ENCODE measurements at places on chromosomes 13 and 19.
A peak's percentile ranks its signal among the peaks of the same experiment; 100 is the strongest.

DNA sequence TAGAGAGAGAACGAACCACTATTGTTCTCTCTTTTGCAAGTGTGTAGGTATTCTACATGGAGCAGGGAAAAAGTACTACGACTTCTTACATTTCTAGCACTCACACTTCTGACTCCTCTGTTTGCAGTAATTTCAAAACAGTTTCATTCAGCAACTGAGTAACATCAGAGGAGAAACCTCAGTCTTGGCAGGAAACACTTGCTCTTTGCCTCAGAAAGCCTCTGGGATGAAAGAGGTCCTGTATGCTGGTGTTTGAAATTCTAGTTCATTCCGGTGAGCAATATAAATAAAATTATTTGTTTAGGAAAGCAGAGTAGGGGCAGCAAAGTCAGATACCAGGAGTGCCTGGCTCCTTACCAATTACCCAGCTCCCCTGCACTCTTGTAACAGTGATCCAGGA is 595.5 kb downstream of the TBC1D4 start:
- no peak for DNase-seq

- DNase-seq = peak; percentile 91
Measured at GRCh38 chr19:45767410-45767880, 1.6 kb downstream of the SIX5 start.

DNA sequence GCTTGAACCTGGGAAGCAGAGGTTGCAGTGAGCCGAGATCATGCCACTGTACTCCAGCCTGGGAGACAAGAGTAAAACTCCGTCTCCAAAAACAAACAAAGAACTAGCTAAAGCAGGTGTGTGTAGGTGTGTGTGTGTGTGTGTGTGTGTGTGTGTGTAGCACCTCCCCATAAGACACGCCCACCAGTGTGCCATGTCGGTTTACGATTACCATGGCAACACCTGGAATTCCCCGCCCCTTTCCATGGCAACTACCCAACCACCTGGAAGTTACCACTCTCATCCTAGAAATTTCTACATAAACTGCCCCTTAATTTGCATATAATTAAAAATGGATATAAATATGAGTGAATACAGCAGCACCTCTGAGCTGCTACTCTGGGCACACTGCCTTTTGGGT is 80.9 kb upstream of the ADGRE5 start:
- DNase-seq = no peak

DNA sequence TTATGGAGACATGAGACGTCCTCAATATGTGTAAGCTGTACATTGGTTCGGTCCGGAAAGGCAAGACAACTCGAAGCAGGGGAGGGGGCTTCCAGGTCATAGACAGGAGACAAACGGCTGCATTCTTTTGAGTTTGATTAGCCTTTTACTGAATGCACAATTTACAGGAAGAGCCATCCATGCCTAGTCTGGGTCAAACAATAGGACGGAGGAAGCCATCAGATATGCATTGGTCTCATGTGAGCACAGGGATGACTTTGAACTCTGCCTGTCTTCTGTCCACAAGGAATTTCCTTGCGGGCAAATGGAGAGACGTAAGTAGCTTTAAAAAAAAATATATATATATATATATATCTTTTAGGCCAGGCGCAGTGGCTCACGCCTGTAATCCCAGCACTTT is 1.9 kb upstream of the CCNP start:
- DNase-seq = no peak

DNA sequence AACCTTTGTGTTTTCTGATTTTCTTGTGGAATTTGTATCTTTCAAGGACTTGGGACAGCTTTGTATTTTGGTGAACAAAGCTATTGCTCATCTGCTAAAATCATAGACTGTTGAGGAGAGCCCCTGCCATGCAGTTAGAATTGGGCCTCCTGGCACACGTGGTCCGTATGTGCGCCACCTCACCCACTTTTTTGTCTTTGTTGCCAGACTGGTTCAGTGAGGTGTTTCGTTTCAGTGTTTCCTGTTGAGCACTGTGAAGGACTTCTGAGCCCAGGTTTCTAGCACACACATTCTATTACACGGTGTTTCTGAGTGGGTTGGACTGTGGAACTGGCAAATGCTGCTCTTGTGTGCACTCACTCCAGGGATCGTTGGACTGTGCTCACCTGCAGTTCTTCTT is 37.6 kb upstream of the RNF113B start:
- DNase-seq = no peak

GRCh38 chr13:97341135-97341534 is 92.8 kb upstream of the RAP2A start:
- no peak for DNase-seq

GRCh38 chr13:113815151-113816058 is 48.5 kb downstream of the GAS6 start:
- DNase-seq = no peak

- DNase-seq = no peak
Measured at GRCh38 chr13:58926858-58927257, 1236.9 kb downstream of the DIAPH3 start.

GRCh38 chr19:51626675-51627074 is 3.5 kb downstream of the SIGLEC5 start:
- DNase-seq = no peak

GRCh38 chr13:35164324-35164932 is 222.4 kb downstream of the NBEA start:
- DNase-seq = no peak

- no peak for DNase-seq
Measured at GRCh38 chr19:49744946-49745381, 18.1 kb downstream of the TSKS start.

DNA sequence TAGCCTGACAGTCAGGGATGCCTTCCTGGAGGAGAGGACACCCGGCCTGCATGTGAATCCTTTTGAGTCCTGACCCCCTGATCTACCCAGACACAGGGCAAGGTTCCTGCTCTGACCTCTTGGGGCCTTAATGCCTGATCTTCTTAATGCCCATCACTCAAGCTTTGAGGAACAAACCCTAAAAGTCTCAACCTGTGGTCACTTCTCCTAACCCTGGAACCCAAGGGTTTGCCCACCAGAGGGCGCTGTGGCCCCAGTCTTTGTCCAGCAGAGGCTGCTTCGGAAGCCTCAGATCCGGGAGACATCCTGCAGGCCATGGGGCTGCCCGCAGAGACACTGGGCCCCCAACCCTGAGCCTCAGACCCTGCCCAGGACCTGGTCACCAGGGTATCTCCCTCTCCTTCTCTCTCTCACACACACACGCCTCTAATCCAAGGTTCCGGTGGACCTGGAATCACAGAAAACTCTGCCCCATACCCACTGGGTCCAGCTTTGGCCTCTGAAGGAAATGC is 9.8 kb upstream of the DPF1 start:
- DNase-seq = peak; percentile 87

GRCh38 chr19:39525205-39525604 is 7.4 kb downstream of the EID2B start:
- DNase-seq = no peak

- DNase-seq = no peak
Measured at GRCh38 chr19:4985551-4985991, 16.7 kb downstream of the KDM4B start.

DNA sequence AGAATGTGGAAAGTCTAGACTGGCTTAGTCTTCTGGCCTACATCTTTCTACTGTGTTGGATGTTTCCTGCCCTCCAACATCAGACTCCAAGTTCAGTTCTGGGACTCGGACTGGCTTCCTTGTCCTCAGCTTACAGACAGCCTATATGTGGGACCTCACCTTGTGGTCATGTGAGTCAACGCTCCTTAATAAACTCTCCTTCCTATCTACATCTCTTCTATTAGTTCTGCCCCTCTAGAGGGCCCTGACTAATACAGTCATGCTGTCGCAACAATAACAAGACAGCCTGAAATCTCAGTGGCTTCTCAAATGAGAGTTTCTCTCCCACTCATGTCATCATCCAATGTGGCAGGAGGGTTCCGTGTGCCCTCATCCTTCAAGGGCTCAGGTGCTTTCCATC is 347.8 kb downstream of the MZT1 start:
- DNase-seq = no peak

- peak; percentile 94 for DNase-seq
Measured at GRCh38 chr19:41409288-41409687, 11.7 kb downstream of the BCKDHA start.

DNA sequence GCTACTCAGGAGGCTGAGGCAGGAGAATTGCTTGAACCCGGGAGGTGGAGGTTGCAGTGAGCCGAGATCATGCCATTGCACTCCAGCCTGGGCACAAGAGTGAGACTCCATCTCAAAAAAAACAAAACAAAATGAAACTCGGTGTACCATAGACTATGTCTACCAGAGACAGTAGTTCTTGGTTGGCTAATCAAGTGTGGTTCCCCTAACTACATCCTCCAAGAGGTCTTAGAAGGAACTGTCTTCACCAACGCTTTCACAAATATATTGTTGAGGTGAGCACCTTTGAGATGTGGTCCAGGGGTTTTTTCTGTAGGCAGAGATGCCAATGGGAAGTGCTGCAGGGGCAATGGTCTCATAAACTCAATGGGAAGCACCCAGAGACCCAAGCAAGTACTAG is 48.0 kb downstream of the RFC3 start:
- no peak for DNase-seq

- peak; percentile 68 for DNase-seq
Measured at GRCh38 chr19:39498798-39499642, at the start of gene DLL3. Gene DLL3 (plus strand): TSS chr19:39498947. CDS start chr19:39498975, 28 bp downstream.

GRCh38 chr13:108270442-108270841 is 924 bp downstream of the TNFSF13B start:
- no peak for DNase-seq

DNA sequence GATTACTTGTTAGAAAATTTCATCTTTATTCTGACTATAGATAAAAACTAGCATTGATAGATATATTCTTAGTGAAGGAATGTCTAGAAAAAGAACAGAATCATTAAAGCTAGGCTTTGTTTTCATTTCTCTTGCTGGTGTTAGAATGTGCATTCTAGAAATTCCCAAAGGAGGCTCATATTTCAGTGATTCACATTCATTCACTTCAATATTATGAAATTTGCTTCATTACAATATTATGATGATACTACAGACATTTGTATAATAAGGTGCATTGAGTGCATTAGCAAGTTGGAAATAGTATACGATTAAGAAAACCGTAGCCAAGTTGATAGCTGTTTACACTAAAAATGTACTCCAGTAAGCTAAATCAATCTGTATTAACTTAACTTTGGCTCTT is 70.7 kb upstream of the MYCBP2 start:
- DNase-seq = no peak

GRCh38 chr13:106905380-106906162 is 337.6 kb upstream of the ARGLU1 start:
- DNase-seq = peak; percentile 60

- DNase-seq = no peak
Measured at GRCh38 chr19:2987797-2988196, 10.4 kb downstream of the TLE6 start.

- DNase-seq = no peak
Measured at GRCh38 chr13:63873936-63874335, 2458.3 kb upstream of the PCDH20 start.

DNA sequence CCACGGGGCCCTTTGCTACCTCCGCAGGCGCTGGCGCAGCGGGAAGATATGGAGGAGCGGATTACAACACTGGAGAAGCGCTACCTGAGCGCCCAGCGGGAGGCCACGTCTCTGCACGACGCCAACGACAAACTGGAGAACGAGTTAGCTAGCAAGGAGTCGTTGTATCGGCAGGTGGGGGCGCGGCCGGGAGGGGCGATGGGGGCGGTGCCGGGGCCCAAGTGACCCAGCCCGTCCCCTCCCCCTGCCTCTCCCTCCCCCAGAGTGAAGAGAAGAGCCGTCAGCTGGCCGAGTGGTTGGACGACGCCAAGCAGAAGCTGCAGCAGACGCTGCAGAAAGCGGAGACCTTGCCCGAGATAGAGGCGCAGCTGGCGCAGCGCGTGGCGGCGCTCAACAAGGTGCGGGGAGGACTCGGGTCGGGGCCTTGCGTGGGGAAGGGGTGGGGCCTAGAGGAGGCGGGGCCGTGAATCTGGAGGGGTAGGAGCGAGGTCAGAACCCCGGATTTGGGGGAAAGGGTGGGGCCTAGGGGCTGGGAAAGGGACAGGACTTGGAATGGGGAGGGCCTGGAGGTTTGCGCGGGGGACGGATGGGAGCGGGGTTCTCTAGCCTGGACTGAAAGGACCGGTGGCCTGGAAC is 13.7 kb downstream of the PPFIA3 start:
- peak; percentile 75 for DNase-seq

DNA sequence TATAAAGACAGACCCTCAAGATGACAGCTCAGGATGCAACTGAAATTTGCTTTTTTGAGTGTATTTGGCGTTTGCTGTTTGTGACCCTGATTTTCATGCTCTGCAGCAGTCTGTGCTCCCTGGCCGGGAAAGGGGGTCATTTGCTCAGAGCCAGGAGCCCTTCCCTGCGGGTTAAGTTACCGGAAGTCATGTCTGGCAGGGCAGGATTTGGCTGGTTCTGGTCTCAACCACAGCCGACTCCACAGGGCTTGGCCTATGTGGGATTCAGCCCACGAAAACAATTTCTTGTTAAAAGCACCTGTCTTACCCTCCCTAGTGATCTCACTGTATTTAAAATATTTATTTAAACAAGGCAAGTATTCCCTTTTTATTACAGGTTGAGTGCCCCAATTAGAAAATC is 22.6 kb downstream of the MCF2L start:
- no peak for DNase-seq

- no peak for DNase-seq
Measured at GRCh38 chr19:51729781-51730180, 6.0 kb upstream of the HAS1 start.

GRCh38 chr19:383922-384798 is 24.8 kb downstream of the C2CD4C start:
- peak; percentile 78 for DNase-seq

DNA sequence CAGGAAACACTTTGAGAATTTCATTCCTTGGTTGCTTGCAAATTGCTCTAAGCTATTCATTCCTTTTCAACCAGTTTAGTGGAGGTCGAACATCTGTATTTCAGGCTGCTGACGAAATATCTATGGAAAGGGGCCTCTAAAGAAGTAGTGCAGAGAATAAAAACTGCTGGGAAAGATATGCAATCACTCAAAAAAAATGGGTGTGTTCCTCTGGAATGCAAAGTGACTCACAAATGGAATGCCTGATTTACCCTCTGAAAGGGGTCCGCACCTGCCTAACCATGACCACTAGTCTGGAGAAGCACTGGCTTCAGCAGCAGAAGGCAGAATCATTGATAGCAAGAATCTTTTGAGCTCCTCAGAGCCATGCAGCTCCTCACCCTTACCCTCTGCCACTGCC is 129.4 kb downstream of the PCDH9 start:
- peak; percentile 85 for DNase-seq

GRCh38 chr13:52848455-52849195 is at the start of gene PCDH8:
Gene PCDH8 (minus strand): TSS chr13:52848640. CDS start chr13:52848436, 204 bp downstream.
- DNase-seq = peak; percentile 92

GRCh38 chr19:47644743-47645482 is 36.0 kb downstream of the BICRA start:
- no peak for DNase-seq

DNA sequence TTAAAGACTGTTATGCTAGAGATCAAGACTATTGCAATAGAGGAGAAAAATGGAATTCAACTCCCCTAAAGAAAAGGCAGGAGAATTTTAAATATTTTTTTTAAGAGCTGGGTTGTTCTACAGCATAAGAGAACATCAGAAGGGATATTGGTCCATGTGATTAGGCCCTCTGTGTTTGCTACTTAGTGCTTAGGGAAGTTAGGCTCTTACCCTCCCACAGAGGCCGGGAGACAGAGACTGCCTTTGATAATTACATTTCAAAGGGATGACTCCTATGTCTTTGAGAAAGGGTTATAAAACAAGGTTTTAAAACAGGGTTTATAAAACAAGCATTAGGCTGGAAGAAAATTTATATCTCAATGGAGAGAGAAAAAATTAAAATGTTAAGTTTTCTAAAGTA is 1248.1 kb upstream of the PCDH20 start:
- no peak for DNase-seq
